ENCODE measurements at places on chromosomes 5 and 9.

DNA sequence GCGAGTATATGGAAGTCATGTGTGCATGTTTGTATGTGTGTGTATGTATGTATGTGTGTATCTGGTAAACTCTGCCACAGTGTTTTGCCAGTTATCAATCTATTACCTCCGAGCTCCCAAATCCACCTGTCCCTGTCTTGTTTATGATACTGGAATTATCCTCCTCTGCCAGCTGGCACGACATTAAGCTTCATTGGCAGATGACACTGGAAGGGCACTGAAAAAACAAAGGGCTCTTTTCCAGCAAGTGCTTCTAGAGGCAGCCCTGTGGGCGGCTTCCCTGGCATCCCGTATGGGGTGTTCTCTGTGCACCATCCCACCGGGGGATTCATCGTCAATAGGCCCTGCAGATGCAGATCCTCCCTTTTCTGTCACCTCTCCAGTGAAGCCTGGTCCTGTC is 221.5 kb downstream of the MSX2 start:
- DNase-seq, result no peak

GRCh38 chr5:54515634-54516033 is 1.9 kb upstream of the SNX18 start:
- DNase-seq, result no peak

DNA sequence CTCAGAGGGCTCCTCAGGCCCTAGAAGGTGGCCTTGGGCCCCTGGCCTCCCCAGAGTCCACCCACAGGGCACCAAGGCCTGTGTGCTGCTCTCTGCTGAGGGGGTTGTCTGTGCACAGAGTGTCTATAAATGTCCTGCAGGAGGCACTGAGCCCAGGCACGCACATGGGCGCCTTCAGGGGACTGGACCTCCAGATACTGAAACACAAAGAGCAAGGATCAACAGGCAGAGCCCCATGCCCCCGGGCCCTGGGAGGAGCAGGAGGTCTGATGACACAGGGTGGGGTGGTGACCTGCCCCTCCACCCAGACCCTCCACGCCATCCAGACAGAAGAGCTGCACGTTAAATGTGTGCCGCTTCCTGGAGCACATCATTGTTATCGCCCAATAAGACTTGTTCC is 64.6 kb upstream of the SIMC1 start:
- DNase-seq, result no peak

DNA sequence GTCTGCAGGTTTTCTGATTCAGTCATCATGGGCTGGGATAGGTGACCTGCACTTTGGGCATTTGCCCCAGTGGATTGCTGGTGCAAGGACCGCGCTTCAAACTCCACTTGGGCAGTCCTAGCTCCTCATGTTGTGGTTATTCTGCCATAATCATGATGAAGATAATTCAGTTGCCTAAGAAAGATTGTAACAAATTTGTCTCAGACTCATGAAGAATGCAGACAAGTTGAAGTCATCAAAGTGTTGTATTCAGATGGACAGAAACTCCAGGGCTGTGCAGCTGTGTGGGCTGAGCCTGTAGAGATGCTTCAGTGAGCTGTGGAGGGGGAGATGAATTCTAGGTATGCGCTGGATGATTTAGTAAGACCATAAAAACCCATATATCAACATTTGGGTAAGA is 38.5 kb downstream of the TARS1 start:
- no peak for DNase-seq

GRCh38 chr9:136944212-136944518 is 373 bp downstream of the FBXW5 start:
- DNase-seq, result no peak

DNA sequence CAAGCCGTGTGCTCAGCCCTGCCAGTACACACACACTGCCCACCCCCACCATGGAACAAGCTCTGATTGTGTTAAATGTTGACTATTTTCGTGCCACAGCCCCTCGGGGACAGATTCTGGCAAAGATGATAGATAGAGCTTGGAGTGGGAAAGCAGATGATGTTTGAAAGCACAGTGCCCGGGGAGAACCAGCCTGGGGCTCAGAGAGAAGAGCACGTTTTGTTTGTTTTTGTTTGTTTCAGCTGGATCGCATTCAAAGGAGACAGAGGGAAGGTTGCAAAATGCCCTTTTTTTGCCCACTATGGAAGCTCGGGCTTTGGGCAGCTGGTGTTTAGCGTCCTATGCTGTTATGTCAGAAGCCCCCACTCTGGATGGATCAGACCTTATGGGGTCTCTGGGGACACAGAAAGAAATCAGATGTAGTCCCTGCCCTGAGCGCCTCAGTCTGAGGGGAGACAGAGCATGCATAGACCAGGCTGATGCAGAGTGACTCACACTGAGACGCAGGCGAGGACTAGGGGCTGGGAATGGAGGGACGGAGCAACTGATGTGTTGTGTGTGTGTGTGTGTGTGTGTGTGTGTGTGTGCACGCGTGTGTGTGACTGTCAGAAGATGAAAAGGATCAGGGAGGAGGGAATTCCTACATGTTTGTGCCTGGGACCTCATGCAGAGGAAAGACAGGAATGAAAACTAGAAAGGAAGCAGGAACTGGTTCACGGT is 229.7 kb downstream of the MELK start:
- DNase-seq, result no peak

DNA sequence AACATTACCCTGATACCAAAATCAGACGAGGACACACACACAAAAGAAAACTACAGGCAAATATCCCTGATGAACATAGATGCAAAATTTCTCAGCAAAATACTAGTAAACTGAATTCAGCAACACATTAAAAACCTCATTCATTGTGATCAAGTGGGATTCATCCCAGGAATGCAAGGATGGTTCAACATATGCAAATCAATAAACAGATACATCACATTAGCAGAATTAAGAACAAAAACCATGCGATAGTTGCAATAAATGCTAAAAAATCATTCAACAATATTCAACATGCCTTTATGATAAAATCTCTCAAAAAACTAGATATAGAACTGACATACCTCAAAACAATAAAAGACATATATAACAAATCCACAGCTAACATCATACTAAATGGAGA is 36.9 kb upstream of the TNPO1 start:
- no peak for DNase-seq

DNA sequence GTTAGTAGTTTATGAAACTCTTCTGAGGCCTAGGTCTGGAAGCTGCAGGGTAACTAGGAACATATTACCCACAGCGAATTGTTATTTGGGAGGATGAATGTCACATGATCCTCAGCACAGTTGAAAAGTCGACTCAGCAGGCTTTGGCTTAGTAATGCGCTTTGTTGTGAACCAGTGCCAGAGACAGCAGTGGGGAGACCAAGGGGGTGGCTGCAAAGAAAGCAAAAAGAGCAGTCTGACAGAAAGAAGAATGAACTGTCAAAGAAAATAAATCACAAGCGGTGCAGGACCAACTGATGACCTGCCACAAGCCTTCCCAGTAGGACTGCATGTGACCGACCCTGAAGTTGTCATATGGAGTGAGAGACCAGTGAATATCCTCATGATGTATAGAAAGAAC is 170.0 kb downstream of the CCDC171 start:
- no peak for DNase-seq

DNA sequence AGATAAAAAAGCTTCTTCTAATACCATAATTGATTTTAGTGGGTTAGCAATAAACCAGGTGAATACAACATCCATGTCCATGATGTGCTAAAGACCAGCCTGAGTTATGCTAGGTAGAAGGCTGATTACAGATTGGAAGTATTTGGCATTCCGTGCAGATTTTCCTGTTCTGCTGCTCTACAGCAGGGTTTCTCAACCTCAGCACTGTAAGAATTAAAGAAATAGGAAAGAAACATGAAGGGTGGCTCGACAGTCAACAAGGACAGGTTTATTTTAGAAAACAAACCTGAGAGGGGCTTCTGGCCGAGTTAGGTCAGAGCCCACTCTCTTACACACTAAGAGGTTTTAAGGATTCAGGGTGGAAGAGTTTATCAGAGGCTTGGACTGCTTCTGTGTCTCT is 42.3 kb downstream of the ZFAND5 start:
- DNase-seq, result no peak

GRCh38 chr9:134899818-134900217 is 17.9 kb downstream of the FCN1 start:
- no peak for DNase-seq

DNA sequence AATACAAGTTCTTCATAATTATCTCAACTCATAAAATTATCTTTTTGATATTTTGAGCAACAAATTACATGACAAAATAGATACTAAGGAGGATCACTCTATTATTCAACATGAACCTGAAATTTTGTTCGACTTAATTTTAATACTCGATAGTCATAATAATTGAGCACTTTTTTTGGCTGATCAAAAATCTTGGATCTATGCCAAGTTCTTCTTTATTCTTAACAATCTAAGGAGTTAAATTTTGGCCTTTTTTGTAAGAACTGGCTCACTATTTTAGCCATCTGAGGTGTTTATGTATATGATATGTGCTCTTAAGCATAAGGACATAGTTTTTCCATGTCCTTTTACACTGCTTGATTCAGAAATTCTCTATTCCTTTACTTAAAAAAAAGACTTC is 996.1 kb upstream of the COX7C start:
- DNase-seq, result no peak

GRCh38 chr9:3868012-3868411 is 342.2 kb upstream of the RFX3 start:
- DNase-seq, result no peak

DNA sequence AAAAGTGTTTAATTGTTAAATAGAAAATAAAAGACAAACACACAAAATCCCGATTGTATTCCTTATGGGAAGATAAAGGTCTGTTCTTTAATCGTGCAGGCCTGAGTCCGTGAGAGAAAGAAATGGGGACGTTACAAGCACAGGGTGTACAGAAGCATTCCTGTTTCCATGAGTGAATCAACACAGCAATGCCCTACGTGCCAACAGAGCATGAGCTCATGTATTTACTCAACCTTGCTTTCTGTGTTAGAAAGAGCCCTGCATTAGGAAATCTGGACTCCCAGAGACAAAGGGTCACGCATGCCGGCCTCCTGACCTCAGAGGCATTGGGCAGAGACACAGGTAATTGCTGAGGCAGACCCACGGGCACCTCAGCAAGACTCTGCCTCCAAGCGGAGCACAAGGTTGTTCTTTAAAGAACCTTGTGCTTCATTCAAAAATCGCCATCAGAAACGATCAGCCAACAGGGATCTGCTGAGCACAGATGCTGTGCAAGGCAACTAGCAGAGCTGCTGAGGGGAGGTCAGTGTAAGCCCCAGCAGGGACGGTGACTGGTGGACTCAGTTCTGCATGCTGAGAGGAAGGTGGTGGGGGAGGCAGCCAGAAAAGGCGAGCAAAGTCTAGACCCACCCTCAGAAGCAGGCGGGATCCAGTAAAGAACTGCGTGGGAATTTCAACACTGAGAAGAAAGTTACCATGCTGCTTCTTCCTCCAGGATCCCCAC is 101.0 kb downstream of the TLE1 start:
- peak; percentile 89 for DNase-seq

Measured in DMS153 (cell line).